ENCODE measurements at places on chromosomes 4 and X. TPM values are rescaled to one million over a fixed set of nuclear protein-coding genes. Genes with fewer than 3 reads are reported as not detected.

Gene ZNF732
- 3.1 TPM for total RNA-seq

Gene LPAR4
- 0.49 TPM for total RNA-seq

Gene PASD1
- not detected for total RNA-seq

Gene TLR6
- 1.7 TPM for total RNA-seq

Gene TCEAL7
- 10.5 TPM for total RNA-seq

Gene PORCN
- total RNA-seq, result 7.6 TPM

Gene GAGE12J
- not detected for total RNA-seq

Gene GYPB
- total RNA-seq, result not detected

Gene TRIM2
- total RNA-seq, result 16.4 TPM

Gene ADD1
- total RNA-seq, result 280 TPM

Gene GUCY1A1
- 7.5 TPM for total RNA-seq

Gene NSG1
- 1.0 TPM for total RNA-seq

Gene NALF2
- not detected for total RNA-seq

Gene FGFR3
- total RNA-seq, result 1.2 TPM

Gene ZNF157
- total RNA-seq, result not detected

Gene CSAG1
- not detected for total RNA-seq

Gene ADGRG4
- total RNA-seq, result 0.05 TPM

Gene PAK3
- 0.16 TPM for total RNA-seq

Gene RAB33B
- 12.3 TPM for total RNA-seq

Gene RASGEF1B
- not detected for total RNA-seq

Gene TMSB15C
- 6.9 TPM for total RNA-seq

Gene SPP1
- not detected for total RNA-seq

Gene NXT2
- total RNA-seq, result 5.3 TPM

Gene RGS12
- total RNA-seq, result 78.0 TPM

Gene FAM114A1
- 99.2 TPM for total RNA-seq

Gene FAM184B
- total RNA-seq, result not detected

Gene DBET
- not detected for total RNA-seq

Gene F9
- total RNA-seq, result not detected

Gene POLN
- 4.2 TPM for total RNA-seq

Gene P2RY4
- not detected for total RNA-seq

Gene SPIN2A
- 0.76 TPM for total RNA-seq

Gene TLR1
- 2.7 TPM for total RNA-seq
